ENCODE measurements at places on chromosomes 7 and 10.

GRCh38 chr10:76248649-76249200 is 817.3 kb downstream of the LRMDA start:
- DNase-seq: no peak

GRCh38 chr10:124576526-124577420 is 115.2 kb downstream of the LHPP start:
- DNase-seq: no peak

- no peak for DNase-seq
These were observed 14.8 kb upstream of the CFAP46 start for GRCh38 chr10:132957131-132957530.

- DNase-seq: no peak
These were observed 267.0 kb upstream of the TCERG1L start for GRCh38 chr10:131578472-131578970.

DNA sequence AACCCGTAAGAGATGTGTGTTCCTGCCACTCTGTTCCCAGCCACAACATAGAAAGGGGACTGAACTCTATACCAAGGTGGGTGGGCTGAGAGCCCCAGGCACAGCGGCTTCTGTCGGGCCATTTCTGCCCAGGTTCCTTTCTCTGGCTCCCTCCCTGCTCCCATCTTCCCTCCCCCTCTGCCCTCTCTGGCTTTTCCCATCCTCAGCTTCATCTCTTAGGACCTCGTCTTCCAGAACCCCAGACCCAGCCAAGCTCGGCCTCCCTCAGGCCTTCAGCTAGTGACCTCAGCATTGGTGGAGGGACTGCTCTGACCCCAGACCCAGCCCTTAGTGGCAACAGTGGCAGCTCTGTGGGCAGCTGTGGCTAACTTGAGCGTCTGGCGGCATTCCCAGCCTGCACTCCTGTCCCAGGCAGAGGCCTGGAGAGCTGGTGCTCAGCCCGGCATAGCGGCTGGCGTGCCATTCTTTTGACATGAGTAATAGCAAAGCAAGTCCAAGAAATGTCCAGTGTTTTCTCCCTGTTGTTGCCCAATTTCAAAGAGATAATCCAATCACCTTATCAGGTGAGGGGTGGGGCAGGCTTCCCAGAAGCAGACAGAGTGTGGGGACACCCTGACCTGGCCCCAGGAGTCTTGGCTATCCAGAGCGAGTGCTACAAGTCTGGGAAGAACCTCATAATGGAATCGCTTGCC is 15.9 kb downstream of the PTPRE start:
- DNase-seq: no peak

DNA sequence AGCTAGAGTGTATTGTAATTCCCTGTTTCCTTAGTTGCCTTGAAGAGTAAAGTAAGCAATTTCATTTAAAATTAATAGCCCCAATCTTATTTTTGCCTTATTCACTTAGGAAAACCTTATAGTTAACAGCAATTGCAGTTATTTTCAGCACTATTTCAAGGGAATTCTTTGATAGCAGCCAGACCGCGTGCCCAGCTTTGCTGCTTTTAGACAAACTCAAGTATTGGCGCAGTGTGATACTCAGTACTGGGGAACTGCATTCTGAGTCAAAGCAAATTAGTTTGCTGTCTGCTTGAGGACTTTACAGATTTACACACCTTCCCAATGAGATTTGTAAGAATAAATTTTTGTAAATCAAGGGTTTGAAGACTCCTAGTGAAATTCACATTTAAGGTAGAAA is 21.2 kb downstream of the PRKG1 start:
- DNase-seq: no peak
